Aorta (tissue), 5 donors: ENCODE measurements at places on chromosomes 12 and 14.

DNA sequence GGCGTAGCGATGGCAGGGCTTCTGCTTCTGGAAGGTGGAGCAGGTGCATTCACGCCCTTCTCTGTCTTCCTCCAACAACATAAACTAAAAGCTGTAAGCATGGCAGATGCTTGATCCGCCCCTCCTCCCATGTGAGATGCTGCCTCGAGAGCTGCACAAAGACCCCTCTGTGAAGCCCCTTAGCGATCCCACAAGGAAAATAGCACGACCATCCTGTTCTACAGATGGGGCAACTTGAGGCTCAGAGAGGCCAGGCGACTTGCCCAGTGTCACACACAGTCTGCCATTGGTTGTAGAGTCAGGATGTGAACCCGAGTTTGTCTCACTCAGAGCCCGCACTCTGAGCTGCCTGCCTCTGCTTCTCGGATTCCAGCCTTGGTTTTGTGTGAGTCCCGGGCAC is 144.4 kb downstream of the SCARB1 start:
- no peak for DNase-seq

- no peak for DNase-seq
Observed at GRCh38 chr14:74610866-74611649, 979 bp downstream of the LTBP2 start.

DNA sequence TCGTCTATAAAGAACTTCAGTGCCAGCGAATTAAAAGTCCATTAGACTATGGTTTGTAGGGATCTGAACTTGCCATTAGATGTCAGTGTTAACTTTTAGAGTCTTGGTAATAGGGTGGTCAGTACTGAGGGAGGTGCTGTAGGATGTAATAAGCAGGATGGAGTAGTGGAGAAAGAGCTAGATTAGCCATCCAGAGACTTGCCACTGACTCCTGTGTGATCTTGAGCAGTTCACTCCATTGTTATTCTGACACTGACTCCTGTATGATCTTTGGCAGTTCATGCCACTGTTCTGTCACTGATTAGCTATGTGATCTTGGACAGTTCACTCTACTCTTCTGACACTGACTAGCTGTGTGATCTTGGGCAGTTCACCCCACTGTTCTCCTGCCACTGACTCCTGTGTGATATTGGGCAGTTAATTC is 133.6 kb downstream of the TTLL5 start:
- DNase-seq, result no peak

DNA sequence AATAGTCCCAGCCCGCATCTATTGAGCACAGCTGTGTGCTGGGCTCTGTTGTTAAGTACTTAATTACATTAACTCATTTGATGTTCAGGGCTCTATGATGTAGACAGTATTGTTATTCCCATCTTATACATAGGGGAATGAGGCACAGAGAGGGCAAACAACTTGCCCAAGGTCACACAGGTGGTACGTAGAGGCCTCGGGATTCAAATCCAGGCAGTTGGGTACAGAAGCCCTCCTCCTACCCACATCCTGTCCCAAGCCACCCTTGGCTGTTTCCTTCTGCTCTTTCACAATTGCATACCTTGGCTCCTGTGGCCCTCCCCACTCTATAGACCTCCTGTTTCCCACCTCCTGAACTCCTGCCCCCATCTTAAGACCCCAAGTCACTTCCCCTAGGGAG is 10.0 kb upstream of the GPR68 start:
- DNase-seq, result no peak

DNA sequence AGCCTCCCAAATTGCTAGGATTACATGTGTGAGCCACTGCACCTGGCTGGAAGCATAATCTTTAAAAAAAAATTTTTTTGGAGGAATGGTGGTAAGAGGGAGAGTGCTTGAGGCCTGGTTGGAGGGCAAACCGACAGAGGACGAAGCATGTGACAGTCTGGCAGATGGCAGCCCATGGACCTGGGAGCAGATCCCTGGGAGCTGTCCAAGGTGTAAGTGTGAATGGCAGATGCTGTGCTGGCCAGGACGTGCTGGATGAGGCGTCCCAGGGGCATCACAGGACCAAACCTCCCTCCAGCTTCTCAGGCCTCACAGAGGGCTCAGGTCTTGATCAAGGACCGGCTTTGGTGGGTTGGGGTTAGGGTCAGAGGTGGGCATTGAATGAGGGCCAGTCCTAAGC is 128.4 kb upstream of the NCOR2 start:
- no peak for DNase-seq

DNA sequence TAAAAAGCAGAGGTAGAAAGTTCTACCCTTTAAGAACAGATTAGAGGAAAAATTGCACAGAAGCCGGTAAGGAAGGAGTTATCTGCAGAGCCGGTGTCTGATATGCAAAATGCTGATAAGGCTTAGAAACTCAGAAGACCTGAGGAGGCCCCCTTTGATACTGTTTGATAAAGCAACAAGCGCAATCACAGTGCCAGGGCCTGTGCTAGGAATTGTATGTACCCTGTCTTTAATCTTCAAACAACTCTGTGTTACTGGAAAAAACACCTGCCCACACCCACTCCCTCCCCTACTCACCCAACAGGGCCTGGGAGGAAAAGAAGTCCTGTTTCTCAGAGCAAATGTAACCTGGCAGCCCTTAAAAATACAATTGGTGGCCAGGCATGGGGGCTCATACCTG is 112.7 kb upstream of the FUT8 start:
- no peak for DNase-seq

GRCh38 chr12:71786829-71787228 is 32.2 kb downstream of the RAB21 start:
- DNase-seq, result no peak

GRCh38 chr14:30426463-30426862 is 132.5 kb upstream of the G2E3 start:
- no peak for DNase-seq
